ENCODE measurements at places on chromosomes 13 and 19. TPM values are rescaled to one million over a fixed set of nuclear protein-coding genes. Genes with fewer than 3 reads are reported as not detected.

Gene NAA16
- total RNA-seq: 7.4 TPM

Gene ILF3
- total RNA-seq: 175 TPM

Gene TEX101
- not detected for total RNA-seq

Gene APOE
- total RNA-seq: 9.7 TPM

Gene ZNF649
- 0.12 TPM for total RNA-seq

Gene LRRC25
- not detected for total RNA-seq

Gene IGFL2
- 0.50 TPM for total RNA-seq

Gene SBK2
- 2.0 TPM for total RNA-seq

Gene PRRG2
- 0.94 TPM for total RNA-seq

Gene SUPT20H
- total RNA-seq: 23.5 TPM
